ENCODE measurements at places on chromosomes 5 and 9.

DNA sequence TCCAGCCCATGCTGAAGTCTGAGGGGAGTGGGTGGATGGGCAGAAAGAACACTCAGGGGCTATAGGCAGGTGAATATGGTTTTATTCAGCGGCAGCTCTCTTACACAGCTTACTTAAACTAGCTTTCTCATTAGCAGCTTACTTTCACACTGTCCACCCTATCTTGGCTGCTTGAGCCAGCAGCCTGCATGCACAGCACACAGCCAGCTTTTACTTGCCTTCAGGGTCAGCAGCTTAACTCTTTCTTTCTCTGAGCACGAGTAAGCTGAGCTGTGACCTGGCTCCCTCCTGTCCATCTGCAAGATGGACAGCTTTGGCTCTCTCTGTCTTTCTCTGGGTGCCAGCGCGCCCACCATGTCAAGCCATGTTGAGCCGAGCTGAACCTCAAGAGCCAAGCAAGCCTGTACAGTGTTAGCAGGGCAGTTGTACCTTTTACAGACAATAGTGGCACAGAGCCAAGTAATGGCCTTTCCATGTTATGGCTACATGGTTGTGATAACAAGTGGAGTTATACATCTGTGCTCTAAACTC is 1054.9 kb downstream of the PTPRD start:
- DNase-seq, result no peak

GRCh38 chr5:30343707-30344106 is 849.8 kb upstream of the CDH6 start:
- DNase-seq, result no peak

DNA sequence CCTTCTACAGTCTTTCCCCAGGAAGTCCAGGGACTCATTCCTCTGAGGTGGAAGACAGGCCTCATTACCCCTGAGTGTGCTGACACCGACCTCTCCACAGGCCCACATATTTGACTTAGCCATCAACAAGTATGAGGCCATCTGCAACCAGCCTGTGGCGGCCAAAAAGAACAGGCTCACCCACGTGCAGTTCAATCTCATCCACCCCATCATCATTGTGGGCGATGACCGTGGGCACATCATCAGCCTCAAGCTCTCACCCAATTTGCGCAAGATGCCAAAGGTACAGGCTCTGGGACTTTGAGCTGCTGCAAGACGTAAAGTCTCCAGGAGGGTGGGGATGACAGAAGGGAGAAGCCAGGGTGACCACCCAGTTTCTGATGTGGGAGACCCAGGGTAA is 5.6 kb downstream of the ENHO start:
- DNase-seq, result no peak

GRCh38 chr5:179123109-179123426 is 62.9 kb downstream of the ZNF354C start:
- DNase-seq, result no peak

DNA sequence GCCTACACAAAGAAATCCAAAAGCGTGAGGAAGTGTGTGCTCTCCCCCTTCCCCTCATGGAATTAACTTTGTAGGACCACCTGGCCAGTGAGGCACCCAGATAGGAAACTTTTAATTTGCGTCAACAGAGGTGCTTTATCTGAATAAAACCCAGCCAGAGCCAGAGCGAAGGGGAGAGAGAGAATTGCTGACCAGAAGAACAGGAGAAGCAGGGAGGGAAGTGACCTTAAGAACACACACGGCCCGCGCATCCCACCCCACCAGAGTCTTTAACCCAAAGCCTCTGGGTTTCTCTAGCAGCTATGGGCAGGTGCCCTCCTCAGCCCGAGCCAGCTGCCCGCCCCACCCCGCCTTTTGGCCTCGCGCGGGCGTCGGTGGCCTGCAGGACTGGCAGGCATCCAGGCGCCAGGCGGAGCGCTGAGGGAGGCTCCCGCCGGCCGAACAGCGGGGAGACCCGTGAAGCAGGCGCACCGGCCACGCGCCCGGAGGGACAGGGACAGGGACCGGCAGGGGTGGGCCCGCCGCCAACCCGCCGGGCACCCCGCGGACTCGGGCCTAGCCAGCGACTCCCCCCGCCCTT is 580 bp downstream of the ERAP1 start:
- peak; percentile 61 for DNase-seq

- no peak for DNase-seq
These were observed 1.3 kb downstream of the NOTCH1 start for GRCh38 chr9:136544548-136544963.

GRCh38 chr5:127838661-127839060 is 135.5 kb downstream of the CCDC192 start:
- peak; percentile 11 for DNase-seq

- DNase-seq, result no peak
These were observed 278.2 kb downstream of the GLIS3 start for GRCh38 chr9:4021621-4022213.

- no peak for DNase-seq
These were observed 35.5 kb downstream of the RFK start for GRCh38 chr9:76358628-76359280.

DNA sequence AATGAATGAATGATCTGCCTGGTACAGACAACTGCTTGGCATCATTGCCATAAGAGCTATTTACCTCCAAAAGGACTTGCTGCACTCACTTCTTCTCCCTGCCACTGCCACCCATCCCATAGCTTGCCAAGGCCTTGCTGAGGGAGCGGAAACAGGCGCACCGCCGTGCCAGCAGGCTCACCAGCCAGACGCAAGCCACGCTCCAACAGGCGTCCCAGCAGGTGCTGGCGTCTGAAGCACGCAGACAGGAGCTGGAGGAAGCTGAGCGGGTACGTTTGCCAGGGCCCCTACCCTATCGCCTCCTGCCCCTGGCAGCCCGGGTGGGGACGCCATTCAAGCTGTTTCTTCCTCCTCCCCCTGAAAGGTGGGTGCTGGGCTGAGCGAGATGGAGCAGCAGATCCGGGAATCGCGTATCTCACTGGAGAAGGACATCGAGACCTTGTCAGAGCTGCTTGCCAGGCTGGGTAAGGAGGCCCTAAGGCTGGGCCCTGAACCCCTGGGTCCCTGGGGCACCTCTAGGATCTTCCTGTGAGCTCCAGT is 8.9 kb upstream of the AIF1L start:
- DNase-seq, result no peak

DNA sequence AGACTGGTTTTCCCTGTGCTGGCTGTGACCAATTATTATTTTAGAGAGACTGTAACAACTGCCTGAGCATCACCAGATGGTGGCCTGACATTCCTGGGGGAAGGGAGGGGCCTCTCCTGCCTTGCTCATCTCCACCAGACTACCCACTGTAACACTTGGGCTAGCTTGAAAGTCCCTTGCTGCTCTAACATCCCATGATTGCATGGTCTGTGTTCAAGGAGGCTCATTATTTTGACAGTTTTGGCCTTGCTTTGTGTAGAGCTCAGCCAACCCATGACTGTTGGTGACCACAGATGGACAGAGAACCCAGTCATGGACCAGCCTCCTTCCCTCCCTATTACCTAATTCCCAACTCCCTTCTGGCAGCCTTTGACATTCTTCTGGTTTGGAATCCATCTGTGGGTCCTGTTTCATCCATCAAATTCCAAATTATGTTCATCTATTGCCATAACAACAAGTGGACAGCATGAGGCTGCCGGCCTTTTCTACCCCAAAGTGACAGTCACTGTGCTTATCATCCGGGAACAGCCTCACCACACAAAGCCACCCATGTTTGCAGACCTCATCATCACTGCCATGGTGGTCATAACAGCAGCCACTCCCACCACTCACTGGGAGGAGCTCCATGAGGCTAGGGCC is 49.0 kb upstream of the ICE1 start:
- peak; percentile 89 for DNase-seq

GRCh38 chr9:95104581-95104960 is 212.9 kb downstream of the FANCC start:
- no peak for DNase-seq

DNA sequence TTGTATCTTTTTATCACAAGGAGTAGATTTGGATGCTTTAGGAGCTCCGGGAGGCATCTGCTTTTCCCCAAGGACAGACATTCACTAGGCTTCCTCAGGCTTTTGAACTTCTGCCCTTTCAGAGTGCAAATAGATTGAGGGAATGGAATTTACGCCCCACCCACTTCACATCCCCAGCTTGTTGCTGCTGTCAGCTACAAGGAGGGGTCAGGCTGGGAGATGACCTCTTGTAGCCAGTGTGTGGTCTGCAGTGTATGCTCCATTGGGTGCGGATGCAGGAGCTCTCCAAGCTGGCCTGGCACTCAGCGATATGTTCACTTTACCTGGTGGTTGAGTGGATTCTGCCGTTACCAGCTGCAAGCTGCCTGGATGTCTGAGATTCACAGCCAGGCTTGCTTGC is 6.4 kb downstream of the TNFSF15 start:
- DNase-seq, result no peak

DNA sequence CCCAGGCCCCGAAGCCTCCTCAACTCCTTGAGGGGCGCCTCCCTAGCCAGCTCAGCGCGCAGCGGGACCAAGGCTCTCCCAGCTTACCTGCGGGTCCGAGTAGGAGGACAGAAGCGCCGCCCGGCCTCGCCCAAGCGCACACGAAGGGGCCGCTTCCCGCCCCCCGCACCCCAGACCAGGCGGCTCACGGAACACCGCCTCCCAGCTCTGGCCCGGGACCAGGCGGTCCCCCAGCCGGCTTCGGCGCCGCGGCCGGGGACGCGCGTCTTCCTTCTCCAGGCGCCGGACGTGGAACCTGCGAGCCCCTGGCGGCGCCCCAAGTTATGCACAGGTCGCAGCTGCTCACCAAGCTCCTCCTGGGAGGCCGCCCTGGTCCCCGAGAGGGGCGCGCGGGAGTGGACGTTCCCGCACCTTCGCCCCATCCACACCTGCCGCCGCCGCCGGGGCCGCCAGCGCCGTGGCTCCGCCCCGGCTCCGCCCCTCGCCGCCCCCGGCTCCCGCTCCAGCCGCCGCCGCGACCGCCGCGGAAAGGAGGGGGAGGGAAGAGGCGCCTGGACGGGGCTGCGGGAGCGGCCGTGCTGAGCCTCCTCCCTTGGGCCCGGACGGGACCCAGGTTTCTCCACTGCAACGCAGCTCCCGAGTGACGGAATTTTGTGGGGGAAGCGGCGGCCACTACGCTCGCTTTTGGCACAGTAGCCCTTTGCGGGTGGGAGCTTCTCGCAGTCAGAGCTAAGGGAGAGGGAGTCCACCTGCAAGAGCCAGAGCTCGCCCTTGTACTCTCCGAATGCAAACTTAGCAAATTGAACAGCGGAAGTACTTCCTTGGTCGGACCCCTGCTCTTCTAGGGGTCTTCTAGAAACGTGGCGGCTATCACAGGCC is 77.5 kb upstream of the IFNE start:
- DNase-seq, result peak; percentile 69

DNA sequence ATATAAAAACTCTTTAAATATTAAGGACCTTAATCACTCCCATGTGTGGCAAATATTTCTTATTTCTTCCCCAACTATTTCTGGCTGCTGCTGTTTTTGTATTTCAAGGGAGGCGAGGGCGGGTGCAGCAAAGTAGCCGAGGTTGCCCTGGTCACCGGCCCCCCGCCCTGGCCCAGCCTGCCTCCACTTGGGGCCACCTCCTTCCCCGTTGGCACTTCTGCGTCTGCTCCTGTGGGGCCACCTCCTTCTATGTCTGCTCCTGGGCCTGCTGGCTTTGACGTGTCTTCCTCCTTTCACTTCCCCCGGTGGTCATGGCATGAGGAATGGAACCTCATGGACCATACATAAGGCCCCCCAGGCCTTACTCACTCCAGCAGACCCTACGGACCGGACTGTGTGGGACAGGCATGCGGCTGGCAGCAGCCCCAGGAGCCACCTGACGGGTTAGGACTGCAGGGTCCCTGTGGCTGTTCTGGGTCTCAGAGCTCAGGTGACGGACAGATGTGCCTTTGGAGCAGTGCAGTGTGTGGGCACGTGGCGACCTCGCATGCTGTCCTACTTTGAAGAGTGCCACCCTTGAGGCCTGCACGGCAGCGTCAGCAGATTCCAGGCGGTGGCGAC is 5.8 kb upstream of the ENTPD8 start:
- peak; percentile 65 for DNase-seq

DNA sequence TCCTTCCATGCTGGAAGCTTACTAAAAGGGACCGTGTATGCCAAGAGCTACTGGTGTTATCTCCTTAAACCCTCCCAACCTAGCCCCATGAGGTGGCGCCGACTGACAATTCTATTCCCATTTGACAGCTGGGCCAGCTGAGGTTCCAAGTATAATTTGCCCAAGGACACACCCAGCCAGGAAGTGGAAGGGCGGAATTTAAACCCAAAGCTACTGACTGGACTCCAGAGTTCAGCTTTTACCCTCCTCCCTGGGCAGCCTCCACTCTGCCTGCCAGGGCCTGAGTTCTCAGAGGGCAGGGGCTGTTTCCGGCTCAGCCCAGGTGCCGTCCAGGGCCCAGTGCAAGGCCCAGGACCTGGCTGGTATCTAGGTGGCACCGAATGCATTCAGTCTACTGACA is 71.8 kb downstream of the C9orf50 start:
- no peak for DNase-seq

- DNase-seq, result no peak
These were observed 50.4 kb downstream of the PPIC start for GRCh38 chr5:122985954-122986721.

GRCh38 chr9:105332471-105332870 is 88.0 kb downstream of the SLC44A1 start:
- peak; percentile 67 for DNase-seq

GRCh38 chr9:129102791-129103594 is 7.6 kb downstream of the CRAT start:
- DNase-seq, result peak; percentile 55

DNA sequence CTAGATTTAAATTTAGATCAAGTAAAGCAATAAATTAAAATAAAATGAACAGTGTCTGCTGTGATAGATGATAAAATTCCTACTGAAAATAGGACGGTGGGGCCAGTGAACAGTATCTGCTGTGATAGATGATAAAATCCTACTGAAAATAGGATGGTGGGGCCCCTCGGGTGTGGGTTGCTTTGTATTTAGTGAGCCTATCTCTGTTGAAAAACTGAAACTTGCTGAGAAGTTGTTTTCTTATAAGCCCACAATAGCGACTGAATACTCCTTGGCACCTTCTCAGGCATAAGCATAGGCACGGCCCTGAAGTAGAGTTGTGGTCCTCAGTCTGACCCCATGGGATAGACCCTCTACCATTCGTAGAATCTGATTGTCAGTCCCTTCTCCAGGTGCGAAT is 5.7 kb downstream of the SDHA start:
- DNase-seq, result no peak
